HCT116 (cell line): ENCODE measurements at places on chromosomes 6 and 20. TPM values are rescaled to one million over a fixed set of nuclear protein-coding genes. Genes with fewer than 3 reads are reported as not detected.
A peak's percentile ranks its signal among the peaks of the same experiment; 100 is the strongest.

Gene NTSR1
- 187 TPM for total RNA-seq

Gene CENPB
- 67.2 TPM for total RNA-seq

Gene CEP162
- total RNA-seq: 5.5 TPM

Gene GPX6
- not detected for total RNA-seq

Gene ADGB
- total RNA-seq: not detected

Gene UNC5CL
- total RNA-seq: 2.2 TPM

Gene AIF1
- total RNA-seq: not detected

Gene MDFI
- total RNA-seq: 35.5 TPM

Gene CTAGE9
- not detected for total RNA-seq

Gene ZBTB46
- 10.7 TPM for total RNA-seq

DNA sequence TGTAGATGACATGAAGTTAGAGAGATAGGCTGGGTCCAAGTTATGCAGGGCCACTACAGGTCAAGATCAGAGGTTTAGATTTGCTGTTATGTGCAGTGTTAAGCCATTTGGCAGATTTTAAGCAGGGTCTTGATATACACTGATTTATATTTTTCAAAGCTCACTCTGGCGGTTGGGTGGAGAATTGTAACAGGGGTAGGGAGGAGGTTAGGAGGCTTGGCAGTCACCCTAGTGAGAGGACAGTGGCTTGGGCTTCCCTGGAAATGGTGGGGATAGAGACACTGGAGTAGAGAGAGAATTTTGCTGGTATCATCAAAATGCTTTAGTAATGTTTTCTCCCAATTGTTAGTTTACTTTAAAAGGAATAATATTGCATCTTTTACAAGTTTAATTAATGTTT is 149.5 kb upstream of the SUPT3H start:
- DNase-seq: no peak

DNA sequence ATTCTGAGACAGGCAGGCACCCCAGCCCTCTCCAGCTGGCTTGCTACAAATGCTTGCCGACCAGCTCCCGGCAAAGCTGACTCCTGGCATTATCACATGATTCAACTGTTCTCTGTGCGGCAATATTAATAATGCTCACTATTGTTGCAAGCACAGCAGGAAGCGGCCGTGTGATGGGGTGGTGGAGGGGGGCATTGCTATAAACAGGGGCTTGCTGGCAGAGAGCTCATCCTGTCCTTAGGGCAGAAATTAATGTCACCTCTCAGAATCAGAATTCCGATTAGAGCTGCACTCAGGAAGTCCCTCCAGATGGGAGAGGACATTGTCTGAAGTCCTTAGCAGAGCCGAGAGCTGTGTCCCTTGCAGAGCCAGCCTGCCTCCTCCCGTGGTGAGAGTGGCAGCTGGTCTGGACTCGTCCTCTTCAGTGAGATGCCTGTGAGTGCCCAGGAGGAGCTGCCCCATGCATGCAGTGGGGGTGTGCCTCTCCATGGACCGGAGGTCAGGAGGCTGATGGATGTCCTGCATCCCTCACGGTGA is 162.5 kb downstream of the CDH4 start:
- DNase-seq: no peak

- DNase-seq: no peak
Observed at GRCh38 chr20:61771805-61772350, 293.8 kb downstream of the TAF4 start.

DNA sequence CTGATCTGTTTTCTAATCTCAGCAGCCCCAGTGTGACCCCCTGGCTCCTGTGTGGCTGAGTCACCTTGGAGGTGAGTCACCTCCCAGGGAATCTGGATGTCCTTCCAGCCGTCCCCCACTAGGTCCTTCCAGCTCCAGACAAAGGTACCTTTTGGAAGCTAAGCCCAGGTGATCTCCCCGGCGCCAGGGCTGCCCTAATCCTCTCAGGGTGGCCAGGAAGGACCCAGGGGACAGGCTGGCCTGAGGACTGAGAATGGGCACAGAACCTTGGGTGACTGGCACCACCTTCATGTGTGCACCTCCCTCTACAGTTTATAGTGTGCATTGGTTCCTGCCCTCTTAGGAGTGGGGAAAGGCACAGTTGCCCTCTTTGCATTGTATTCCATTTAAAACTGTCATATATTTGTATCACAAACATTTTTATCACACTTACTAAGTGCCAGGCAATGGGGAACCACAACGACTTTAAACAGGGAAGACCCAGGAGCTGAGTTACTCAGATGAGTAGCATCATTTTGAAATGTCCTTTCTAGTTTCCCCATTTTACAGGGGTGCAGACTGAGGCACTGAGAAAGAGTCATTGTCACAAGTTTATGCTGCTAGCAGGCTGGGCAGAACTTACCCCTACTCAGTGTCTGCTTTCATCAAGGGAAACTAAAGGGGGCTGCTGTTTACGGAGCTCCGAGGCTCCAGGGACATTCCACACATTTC is 2.6 kb upstream of the BPIFB4 start:
- DNase-seq: peak; percentile 35

GRCh38 chr20:59657459-59658046 is 53.2 kb downstream of the PHACTR3 start:
- no peak for DNase-seq

- DNase-seq: peak; percentile 36
Observed at GRCh38 chr6:63352544-63353285, 32.9 kb upstream of the LGSN start.

- no peak for DNase-seq
Observed at GRCh38 chr6:21902628-21903169, 309.1 kb downstream of the SOX4 start.

GRCh38 chr6:158669145-158670035 is 19.5 kb downstream of the SYTL3 start:
- DNase-seq: no peak

DNA sequence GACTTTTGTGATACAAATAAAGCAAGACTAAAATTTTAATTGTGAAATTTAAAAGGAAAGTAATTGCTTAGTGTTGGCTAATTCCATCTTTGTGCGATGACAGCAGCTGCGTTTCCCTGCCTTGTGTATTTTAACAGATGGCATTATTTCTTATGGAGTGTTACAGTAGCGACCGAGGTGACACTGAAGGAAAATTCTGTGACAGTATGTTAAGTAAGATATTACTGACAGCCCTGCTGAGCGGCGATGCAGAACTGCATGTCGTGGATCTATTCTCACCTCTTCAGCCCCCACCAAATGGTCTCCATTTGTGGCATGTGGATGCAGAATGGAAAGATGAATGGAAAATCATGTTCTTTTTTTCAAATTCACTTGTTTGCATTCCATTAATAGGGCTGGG is 289.4 kb downstream of the RNF144B start:
- DNase-seq: no peak

DNA sequence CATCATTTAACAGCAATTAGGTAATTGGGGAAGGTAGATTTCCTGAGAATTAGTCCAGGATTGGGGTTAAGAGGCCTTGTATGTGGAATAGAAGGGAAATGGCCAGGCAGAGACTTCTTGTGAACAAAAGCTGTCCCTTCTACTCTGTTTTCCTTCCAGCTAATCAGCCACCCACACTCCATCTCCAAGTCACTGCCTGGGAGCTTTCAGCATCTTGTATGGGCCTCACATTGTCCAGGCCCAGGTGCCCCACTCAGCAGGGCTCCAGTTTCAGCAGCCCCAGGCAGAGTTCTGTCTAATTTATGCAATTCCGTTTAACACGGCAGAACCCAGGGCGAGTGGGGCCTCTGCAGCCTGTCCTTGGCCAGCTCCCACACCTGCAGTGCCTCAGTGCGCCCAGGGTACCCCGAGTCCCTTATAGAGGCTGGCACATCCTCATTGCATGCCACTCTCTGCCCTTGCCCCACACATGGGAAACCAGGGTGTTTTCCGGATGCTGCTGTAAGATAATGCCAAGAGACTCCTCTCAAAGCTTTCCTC is 113.0 kb downstream of the EDN3 start:
- DNase-seq: no peak

- DNase-seq: no peak
Observed at GRCh38 chr6:128403618-128404444, 116.6 kb downstream of the PTPRK start.

- no peak for DNase-seq
Observed at GRCh38 chr6:119145111-119145510, 66.6 kb upstream of the FAM184A start.

DNA sequence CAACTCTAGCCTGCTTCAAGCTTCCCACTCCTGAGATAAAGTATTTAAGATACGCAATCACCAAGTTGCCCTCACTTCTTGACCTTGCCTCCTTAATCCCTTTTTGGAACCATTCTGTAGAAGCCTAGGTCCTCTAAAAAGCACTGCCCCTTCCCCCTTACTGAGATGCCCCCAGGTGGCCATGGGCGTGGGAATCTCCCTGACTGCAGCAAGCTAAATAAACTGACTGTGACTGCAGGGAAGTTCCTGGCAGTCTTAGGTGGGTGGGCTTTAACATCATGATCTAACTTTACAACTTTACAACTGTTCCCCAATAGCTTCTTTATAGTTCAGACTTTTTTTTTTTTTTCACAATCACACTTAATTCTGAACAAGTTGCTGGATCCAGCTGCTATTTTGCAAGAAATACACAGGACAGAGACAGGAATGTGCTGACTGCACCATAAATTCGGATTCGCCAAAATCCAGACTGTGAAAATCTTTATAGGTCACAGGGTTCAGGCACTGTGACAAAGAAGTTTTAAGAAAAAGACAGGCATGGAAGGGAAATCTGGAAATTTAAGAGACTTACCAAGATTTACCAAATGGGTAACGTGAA is 344.2 kb upstream of the SULF2 start:
- DNase-seq: no peak

DNA sequence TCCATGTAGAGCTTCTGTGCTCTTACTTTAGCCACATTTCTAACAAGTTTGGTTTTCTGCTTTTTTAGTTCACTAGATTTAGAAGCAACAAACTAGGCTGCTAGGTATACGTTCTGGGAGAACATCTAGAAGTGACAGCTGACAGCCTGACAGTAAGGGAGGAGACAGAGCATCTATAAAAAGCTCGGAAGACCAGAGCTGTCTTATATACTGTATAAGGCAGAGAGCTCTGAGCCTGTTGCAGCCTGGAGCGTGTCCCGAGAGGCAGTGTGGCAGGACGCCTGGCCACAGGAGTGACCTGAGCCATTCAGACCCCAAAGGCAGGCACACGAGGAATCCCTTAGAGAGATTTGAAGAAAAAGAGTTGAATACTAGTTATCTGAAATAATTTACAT is 24.6 kb downstream of the PPP1R14C start:
- DNase-seq: no peak

GRCh38 chr20:36886859-36887751 is 11.2 kb downstream of the TLDC2 start:
- peak; percentile 59 for DNase-seq

GRCh38 chr6:116847227-116847626 is 18.3 kb upstream of the GPRC6A start:
- peak; percentile 35 for DNase-seq

DNA sequence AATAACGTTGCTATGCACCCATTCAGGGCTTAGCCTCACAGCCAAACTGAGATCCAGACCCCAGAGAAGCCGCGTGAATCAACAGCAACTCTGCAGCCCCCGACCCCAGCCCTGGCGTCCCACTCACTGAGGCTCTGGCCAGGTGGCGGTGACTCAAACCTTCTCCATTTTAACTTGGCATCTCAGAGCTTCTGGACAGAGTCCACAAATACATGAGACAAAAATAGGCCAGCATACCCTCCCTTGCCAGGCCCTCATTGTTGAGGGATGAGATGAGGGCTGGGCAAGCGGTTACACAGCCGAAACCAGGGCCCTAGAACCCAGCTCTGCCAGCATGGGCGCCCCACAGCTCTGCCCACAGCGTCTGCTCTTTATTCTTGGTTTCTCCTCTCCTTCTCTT is 118.4 kb downstream of the MYLK4 start:
- DNase-seq: no peak

GRCh38 chr6:146050168-146050567 is 21.3 kb downstream of the GRM1 start:
- no peak for DNase-seq

GRCh38 chr6:22150368-22151035 is 146.3 kb downstream of the PRL start:
- no peak for DNase-seq
